Activated T-helper 1 cell treated with Interleukin-2 at 50 U/mL for 16 hours (primary cell): ENCODE measurements at places on chromosomes 2 and 18.

GRCh38 chr2:43241558-43241957, 15.2 kb upstream of the ZFP36L2 start:
- DNase-seq: no peak

DNA sequence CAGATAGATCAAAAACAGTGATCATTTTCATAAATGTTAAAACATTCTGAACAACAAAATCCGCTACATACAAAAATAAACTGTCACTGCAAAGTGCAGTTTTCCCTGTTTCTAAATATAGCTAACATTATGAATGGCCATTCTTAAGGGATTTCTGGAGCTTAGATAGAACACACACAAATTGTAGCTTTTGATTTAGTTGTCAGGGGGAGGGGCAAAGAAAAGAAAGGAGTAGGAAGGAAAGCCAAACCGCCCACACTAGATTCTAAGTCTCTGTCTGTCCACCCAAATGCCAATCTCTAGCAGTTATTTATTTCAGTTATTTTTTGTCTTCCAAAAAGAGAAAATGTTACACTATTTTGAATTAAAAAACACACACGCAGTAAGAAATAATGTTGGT, 182.4 kb downstream of the CDH2 start:
- no peak for DNase-seq

DNA sequence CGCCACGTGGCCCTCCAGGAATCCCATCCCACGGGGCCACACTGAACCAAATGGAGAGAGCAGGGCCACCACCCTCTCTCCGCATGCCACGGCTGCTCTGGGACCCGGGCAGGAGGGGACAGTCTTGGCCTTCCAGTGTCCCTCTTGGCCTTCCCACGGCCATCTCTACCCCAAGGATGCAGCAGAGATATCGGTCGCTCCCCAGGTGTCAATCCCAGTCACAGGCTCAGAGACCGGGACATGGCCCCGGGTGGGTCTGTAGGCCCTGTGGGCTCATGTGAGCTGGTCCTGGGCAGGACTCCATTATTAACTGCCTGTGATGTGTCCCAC, 15.3 kb downstream of the CAPN10 start:
- no peak for DNase-seq

DNA sequence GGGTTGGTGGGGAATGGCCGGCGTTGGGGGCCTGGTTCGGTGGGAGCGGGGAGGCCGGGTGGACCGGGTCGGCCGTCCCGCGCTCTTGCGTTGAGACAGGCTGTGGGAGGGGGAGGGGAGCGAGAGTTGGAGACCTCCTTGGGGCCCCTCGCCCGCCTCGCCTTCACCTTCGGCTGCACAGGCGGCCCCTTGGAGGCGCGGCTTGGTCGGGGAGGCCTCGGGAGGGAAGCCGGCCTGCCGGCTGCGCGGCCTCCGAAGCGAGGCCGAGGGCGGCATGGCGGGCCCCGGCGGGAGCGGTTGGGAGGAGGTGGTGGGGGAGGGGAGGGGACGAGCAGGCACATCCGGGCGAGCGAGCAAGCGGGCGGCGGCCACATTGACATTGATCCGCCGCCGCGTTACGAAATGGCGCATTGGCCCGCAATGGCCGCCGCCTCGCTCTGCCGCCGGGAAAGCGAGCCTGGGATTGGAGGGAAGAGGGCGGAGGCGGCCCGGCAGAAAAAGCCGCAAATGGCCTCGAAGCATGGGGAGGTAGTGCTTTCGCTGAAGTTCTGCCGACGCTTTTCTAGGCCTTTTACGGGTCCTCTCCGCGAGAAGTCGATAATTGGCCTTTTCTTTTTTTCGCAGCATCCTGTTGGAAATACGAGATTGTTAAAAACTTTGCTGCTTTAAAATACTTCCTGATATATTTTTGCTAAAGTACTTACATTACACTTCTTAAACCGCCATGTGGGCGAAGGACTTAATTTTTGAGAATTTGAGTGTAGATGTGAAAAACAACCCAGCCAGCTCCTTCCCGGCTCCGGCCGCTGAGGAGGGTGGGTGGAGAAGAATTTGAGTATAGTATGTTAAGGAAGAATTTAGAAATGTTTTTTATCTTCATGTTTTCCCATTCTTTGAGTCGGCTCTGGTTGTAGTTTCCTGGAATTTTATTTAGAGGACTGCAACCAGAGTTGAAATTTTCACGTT, 580 bp downstream of the HNRNPA3 start:
- peak; percentile 83 for DNase-seq

GRCh38 chr2:28292491-28292890, 100.2 kb upstream of the FOSL2 start:
- no peak for DNase-seq

DNA sequence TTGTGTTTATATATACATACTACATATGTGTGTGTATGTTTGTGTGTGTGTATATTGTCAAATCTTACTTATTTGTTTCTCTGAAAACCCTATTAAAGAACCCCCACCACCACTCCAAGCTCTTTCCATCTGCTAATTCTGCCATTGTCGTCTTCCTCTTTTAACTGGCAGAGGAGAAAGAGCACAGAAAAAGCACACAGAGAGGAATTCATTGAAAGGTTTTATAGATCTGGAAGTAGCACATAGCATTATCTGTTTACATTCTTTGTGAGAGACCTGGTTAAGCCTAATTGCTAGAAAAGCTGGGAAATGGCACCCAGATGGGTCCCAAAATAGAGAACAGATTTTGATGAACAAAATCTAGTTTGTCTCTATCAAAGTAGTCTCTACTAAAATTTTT, 800.0 kb upstream of the PIK3C3 start:
- DNase-seq: no peak

DNA sequence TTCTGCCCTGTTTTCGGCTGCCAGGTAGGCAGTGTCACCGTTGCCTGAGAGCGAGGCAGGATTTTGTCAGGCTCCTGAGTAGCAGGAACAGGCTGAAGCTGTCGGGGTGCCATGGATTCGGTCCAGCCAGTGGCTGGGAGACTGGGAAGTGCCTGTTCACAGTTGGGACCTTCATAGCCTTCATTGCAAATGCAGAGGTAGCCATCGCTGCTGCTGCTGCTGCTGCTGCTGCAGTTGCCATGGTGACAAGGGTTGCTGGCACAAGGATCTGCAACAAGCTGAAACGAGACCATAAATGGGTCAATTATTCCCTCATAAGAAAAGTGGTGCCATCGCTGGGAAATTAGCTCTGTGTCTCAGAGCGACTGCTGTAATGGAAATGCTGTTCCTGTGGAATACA, 122.7 kb downstream of the DNER start:
- DNase-seq: no peak

GRCh38 chr2:135664623-135665068, 77.0 kb upstream of the UBXN4 start:
- DNase-seq: no peak

DNA sequence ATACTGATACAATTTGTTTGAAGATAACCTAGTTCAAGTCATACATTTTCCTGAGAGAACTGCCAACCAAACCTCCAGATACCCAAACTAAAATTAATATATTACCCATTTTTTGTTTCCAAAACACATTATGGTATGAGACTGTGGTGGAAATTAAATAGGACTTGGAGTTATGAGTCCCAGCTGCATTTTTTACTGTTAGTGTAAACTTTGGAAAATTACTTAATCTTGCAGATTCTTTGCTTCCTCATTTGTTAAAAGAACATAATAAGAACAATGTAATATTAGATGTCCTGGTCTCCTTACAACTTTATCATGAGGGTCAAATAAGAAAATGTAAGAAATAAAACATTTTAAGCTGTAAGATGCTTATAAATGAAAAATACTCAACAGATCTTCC, 98.2 kb upstream of the TRIB2 start:
- no peak for DNase-seq

GRCh38 chr18:877238-877637, 27.4 kb upstream of the ADCYAP1 start:
- no peak for DNase-seq

DNA sequence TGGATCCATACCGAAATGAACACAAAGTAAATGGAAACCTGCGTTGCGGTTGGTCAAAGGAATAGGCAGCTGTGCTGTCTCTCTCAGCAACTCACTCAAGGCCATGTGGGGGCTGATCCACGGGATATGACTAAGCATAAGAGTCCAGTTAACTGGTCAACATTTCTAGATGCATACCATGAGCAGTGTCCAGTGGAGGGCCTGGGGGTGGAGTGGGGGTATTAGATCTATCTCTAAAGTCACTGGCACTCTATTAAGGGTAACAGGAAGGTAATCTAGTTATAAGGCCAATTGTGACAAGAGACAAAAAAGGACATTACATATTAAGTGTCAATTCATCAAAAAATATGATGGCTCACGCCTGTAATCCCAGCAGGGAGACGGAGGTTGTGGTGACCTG, 136.8 kb downstream of the TTC32 start:
- no peak for DNase-seq

- DNase-seq: no peak
Measured at GRCh38 chr2:99425022-99425421, 64.8 kb downstream of the REV1 start.

DNA sequence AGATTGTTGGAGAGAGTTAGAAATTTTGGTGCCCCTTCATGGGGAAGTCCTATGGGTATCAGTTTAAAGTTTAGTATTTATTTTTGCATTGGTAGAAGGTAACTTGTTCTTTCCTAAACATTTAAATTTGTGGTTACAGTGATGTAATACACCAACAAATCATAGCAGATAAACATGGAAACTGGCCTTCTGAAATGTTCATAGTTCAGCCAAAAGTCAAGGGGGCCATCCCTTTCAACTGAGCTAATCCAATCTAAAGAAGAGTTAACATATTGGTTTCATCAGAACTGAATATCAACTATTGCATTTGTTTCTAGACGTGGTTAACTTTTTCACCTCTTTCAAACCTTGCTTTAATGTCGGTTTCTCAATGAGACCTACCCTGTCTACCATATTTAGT, 46.3 kb downstream of the PPP1R1C start:
- no peak for DNase-seq

DNA sequence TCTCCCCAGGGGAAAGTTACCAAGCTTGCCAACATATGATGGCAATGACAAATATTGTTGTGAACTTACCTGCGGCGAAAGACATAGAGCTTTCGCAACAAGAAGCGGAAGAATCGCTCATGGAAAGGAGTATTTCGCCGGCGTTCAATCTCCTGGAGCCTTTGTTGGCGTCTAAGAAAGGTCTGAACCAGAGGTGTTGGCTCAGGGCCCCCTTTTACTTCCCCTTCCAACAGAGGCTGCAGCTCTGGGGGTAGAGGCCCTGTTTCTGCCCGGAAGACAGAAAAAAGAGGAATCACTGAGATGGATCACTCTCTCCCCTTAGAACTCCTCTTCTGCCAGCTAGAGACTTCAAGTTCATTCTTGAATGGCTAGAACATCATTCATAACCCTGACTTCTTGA, 10.8 kb downstream of the GGCX start:
- no peak for DNase-seq
